NCI-H1092 (cell line): ENCODE measurements at places on chromosomes 2 and 18.
A peak's percentile ranks its signal among the peaks of the same experiment; 100 is the strongest.

DNA sequence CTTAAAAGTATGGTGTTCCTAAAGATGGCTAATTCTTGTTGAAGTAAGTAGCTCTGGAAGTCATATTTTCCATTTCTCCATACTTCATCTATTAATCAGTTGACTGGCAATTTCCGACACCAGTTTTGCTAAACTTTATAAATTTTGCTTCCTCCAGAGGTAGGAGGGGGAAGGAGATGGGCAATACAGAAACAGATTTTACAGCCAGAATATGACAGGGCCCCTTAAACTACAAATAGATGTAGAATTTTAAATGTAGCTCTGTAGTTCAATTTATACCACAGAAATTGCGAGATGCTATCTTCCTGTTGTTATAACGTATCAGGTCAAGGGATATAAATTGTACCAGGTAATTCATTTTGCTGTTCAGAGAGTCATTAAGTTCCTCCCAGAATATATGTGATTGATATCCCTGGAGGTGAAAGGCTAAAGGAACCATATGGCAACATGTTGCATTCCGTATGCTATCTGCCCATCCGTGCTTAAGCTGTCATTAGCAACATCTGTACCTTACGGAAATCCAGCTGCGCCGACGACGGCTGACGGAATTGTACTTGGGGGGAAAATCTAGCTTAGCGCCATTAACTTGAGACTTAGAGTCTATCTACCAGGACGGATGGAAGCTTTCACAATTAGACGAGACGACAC, 8.4 kb upstream of the NR4A2 start:
- DNase-seq: no peak

DNA sequence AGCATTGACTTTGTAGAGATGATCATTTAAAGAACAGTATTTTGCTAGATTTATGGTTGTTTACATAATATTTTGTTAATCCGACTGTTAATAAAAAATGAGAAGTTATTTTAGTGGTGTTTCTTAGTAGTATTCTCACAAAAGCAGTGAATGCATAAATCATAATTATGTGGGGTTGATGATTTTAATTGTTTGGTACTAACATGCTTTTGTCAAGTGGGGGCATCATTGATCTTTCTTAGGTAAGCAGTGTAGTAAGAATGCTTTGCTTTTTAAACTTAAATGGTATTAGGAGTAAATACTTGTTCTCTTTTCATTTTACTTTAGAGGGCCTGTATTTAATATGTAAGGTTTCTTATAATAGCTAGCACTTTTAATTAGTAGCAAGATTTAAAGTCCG, 109.2 kb upstream of the OTX1 start:
- no peak for DNase-seq

GRCh38 chr2:3725002-3725401, 21.6 kb downstream of the DCDC2C start:
- DNase-seq: no peak

GRCh38 chr2:15539999-15540398, 21.1 kb downstream of the NBAS start:
- DNase-seq: no peak

DNA sequence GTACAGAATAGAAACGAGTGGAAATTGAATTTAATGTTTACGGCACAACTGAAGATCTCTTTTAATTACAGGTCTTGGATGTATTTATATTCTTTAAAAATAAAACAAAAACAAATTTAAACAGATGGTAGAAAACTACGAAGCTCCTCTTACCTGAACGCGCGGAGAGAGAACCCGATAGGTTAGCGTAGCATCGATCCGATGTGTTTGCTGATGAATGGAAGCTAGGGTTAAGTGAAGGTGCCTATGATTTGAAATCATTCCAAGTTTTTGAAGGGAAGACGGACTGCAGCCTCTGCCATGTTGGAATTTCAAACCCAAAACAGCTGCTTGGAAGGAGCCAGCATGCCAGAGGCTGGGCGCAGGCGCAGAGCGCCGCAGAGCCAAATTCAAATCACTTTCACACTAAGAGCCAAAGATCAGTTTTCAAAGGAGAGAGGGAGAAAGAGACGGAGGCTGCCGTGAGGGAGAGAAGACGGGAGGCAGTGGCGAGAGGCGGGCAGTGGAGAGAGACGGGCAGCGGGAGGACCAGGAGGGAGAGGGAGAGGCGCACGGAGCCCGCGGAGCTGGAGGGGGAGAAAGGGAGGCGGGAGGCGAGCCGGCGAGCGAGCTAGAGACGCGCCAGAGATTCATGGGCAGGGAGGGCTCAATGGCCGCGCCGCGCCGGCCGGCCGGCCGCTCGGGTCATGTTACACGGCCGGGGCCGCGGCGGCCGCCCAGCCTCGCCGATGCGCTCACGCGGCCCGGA, at the start of gene FIGN:
Gene FIGN, minus strand, starts transcription at position 324 of the 748 bp plus-strand sequence. CDS start 1,081 bp downstream, outside the sequence.
- DNase-seq: peak; percentile 47

DNA sequence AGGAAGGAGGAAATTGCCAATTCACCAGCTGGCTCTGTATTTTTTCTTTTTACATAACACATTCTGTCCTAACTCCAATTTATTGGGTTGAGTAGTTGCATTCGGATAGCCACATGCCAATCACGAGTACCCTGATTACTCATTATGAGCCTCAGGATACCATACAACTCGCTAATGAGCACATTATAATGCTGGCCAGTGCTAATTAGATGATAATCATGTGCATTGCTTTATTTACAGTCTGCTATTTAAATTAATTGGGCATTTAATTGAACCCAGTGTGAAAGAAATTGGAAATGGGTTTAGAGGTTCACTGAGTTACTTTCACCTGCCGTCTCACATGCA, 15.2 kb downstream of the G6PC2 start:
- DNase-seq: no peak

GRCh38 chr2:49271060-49271606, 116.8 kb upstream of the FSHR start:
- no peak for DNase-seq

DNA sequence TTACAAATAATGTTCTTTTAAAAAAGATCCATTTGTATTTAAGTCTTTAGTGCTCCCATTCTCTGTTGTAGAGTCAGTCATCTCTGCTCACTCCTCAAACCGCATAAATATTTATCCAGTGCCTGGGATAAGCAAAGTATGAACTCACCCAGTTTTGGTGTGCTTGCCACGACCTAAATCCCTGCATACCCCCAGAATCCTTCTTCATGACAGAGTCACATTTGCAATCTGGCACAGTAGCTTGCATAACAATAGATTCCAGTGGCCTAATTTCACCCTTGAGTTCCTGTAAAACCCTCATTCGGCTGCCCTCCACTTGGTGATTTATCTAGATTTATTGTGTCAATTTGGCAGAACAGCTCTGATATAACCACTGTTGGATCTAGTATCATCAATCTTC, 92.9 kb downstream of the DTNA start:
- no peak for DNase-seq

DNA sequence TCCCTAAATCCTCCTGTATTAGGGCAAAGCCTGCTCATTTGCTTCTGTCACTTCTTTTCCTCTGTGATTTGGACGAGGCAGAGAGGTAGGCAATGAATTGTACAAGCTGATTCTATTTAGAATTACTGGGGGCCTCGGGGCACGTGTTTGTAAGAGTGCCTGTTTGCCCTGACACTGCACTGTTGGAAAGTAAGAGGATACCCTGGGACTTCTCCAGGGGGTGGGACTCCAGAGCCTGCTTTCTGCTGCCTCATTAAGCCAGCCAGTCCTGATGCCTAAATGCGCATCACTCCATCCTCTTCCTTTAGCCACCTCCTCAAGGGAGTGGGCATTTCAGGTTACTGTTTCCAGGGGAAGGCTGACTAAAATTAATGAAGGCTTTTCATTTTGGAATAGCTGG, 134.3 kb downstream of the TDRD15 start:
- no peak for DNase-seq

DNA sequence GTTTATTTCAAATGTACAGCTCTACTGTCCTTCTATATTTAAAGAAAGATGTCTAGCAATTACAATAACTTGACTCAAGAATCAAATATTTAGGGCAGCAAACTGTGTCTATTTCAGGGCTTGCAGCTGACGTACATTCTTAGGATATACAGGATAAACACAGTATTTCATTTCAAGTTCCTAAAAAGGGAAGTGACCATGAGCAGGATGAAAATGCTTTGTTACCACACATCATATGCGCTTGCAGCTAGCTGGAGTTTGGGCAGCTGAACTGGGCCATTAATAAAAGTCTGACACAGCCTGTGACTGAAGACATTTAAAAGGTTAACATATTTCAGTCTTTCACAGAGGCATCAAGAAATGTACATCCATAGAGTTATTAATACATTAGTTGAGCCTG, 264.6 kb upstream of the TRIB2 start:
- no peak for DNase-seq

- no peak for DNase-seq
Measured at GRCh38 chr2:7525746-7526145, 608.5 kb downstream of the RNF144A start.

GRCh38 chr2:96797066-96797625, 18.9 kb upstream of the CNNM3 start:
- DNase-seq: no peak

DNA sequence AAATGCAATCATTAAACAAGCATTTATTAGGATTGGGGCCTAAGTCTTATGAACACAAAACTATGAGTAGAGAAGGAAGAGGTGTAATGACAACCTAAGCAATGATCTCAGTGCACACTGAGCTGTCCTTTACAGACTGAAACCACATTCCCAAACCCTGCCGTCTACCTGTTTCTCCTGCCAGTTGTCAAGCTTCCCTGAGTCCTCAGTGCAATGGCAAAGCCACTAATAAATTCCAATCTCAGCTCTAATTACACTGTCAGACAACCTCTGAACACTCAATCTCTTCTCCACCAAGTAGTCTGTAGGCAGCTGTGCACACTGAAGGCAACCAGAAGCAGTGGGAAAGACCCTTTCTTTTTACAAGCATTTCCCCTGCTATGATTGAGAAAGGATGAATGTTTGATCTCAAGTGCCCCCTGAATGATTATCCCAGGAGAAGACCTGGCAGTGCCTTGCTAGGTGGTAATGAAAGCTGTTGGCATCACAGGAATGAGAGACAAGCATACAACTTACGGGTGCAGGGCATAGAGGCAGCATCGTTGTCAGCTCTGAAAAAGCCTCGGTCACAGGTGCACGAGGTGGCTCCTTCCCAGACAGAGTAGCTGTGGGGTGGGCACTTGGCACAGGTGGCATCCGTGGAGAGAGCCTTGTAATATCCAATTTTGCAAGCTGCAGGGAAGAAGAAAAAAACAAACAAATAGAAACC, 71.4 kb downstream of the EPHA4 start:
- DNase-seq: no peak

GRCh38 chr2:16050908-16051489, 110.6 kb downstream of the MYCN start:
- DNase-seq: peak; percentile 30

DNA sequence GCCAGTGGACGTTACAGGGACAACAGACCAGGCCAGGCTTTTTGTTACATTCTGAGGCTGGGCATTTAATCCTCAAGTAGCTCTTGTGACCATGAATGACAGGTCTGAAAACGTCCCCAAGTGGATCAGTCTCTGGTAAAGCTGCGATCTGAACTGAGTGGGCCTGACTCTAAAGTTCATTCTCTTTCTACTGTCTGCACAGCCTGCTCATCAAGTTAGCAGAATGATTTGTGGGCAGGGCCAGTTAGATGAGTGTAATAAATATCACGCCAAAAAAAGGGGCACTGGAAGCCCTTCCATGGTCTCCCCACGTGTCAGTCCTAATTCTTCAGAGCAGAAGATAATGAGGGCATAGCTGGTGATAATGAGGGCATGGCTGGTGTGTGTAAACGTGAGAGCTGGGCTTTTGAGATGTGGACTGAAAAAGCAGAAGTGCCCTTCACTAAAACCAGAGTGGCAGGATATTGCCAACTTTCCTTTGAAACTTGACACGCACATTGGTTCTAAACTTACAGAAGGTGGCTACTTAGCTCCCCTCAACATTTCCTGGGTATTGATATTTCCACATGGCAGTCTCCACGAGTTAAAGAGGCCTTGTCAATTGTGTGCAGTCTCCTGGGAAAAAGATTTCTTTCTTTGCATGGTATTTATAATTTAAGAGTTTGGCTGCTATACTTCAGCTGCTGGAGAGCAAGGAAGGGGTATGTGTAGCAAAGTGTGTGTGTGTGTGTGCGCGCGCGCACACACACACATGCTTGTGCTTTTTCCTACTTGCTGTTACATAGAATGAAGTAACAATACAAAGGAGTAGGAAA, 72.7 kb upstream of the LYPD6B start:
- DNase-seq: peak; percentile 82

DNA sequence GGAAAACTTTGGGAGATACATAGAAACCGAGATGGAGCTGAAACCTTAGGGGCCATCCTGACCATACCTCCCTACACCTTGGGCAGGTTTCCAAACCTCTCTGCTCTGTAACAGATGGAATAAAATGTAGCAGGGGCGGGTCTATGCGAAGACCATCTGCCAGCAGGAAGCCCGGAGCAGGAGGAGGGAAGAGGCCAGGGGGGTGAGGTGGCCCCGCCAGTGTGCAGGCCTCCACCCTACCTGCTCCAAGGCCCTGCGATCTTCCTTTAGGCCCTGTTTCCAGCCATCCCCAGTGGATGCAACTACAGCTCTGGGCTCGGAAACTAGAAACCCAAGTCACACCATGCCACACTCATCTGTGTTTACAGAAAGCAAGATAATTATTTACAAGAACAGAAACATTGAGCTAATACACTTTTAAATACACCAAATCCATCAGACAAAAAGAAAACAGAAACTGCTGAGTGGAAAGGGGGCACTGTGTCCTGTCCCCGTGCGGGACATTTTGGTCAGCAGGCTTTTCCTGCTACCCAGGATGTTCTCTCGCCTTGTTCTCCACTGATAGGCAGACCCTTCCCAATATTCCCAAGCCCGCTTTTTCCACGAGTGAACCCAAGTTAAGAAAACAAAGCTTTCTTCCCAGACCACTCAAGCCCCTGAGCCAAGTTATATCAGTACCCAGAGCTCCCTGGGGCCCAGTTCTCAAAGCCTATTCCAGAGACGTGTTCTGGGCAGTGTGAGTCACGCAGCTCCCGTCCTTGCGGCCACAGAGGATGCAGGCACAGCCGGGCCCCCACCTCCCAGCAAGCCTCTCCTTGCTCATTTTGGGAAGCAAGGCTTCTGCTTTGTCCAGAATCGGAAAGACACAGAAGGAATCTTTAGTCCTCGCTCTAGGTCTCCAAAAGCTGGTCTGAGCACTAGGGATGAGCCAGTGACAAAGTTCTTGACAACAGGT, 17.3 kb downstream of the CIB4 start:
- no peak for DNase-seq

- DNase-seq: peak; percentile 68
Measured at GRCh38 chr2:37832590-37833197, 92.4 kb upstream of the RMDN2 start.

DNA sequence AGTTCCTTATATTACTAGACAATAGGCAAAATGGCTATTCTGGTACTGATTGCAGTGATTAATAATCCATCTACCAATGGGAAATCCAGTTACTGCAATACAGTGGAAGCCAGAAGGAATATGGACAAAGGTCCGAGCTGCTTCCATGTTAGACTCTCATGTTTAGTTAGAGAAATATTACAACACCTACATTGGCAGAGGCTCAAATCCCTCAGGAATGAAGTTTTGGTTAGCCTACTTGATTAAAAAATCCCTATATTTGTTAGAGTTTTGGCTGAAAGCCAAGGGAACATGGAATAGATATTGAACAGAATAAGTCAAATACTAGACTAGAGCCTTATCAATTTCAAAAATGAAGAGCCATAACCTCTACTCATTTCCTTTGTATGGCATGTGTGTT, 48.5 kb downstream of the ARL6IP6 start:
- no peak for DNase-seq

- no peak for DNase-seq
Measured at GRCh38 chr18:75244351-75245313, 34.0 kb downstream of the TSHZ1 start.

GRCh38 chr2:49837561-49838293, 683.4 kb upstream of the FSHR start:
- no peak for DNase-seq

GRCh38 chr2:222989431-222989830, 62.6 kb upstream of the KCNE4 start:
- DNase-seq: no peak
